ENCODE measurements at places on chromosomes 13 and 19.

- DNase-seq: no peak
Observed at GRCh38 chr13:30808600-30808999, 73.3 kb downstream of the ALOX5AP start.

DNA sequence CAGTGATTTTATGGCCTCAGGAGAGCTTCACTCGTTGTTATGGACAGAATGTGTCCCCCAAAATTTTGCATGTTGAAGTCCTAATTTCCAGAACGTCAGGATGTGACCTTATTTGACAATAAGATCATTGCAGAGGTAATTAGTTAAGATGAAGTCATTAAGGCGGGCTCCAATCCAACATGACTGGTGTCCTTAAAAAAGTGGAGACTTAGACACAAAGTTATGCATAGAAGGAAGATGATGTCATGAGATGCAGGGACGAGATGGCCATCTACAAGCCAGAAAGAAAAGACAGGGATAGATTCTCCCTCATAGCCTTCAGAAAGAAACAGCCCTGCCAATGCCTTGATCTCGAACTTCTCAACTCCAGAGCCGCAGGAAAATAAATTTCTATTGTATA is 25.8 kb upstream of the SPATA13 start:
- no peak for DNase-seq

DNA sequence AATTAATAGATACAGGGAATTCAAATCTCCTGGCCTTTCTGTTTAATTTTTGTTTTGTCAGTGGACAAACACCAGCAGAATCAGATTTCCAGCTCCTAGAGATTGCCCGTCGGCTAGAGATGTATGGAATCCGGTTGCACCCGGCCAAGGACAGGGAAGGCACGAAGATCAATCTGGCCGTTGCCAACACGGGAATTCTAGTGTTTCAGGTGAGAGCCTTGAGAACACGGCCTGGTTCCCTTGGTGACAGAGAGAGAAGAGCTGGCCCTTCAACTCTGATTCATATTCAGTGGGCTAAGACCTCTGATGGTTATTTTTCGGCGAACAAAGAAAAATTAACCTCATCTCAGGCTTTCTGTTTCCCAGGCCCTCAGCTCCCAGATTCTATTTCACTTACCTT is 191.3 kb downstream of the STK24 start:
- no peak for DNase-seq

DNA sequence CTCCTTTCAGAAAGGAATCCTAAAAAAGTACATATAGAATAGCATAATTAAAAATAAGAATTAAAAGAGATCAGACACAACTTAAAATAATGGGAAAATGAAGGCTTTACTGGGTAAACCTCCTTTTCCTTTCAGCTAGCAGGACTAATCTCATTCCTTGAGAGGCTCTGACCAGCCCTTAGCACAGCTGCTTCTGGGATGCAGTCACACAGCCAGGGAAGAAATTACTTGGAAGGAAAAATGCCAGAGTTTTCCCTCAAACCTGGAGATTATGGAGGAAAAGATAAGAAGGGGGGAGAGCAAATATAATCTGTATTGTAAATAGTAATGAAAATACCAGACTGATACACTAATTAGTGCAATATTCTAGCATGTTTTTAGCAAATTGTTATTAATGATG is 91.8 kb downstream of the LRCH1 start:
- DNase-seq: no peak

DNA sequence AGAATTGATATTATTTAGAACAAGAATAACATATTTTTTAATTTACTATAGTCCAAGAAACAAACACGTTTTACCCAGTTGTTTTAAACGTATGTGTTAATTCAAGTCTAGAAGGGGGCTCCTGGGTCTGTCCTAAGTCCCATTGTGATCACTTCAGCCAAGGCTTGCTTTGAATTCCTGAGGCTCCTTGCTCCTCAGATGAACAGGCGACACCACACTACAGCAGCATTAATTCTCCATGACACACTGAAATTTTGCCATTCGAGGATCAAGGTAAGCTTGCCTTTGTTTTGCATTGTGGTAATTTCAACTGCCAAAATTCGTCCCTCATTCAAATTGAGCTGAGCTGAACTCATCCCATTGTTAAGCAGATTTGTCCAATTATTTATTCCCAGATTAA is 1442.6 kb downstream of the SLITRK5 start:
- DNase-seq: no peak

DNA sequence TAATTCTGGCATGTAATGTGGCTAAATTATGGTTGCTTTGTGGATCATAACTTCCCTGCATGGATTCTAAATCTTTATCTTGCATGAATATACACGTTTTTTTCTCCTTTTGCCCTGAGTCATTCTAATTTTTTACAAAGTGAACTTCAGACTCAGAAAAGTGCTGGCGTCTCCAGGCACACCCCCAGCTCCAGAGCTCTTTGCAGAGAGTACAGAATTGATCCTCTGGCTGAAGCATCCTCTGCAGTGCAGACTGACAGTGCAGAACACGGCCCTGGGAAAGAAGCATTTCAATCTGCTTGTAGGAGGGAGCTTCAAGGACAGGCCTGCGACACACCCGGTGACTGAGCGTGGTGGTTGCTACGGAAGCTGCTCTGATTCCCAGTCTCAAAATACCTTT is 228.1 kb downstream of the FGF9 start:
- DNase-seq: no peak

Measured in common myeloid progenitor, CD34-positive (primary cell).